ENCODE measurements at places on chromosomes 1 and 21.

- no peak for DNase-seq
Measured at GRCh38 chr1:21773585-21773984, 9.4 kb downstream of the USP48 start.

GRCh38 chr1:206455666-206456344, 14.5 kb upstream of the IKBKE start:
- DNase-seq = peak; percentile 44

GRCh38 chr1:167776151-167776550, 54.4 kb downstream of the MPZL1 start:
- DNase-seq = no peak

DNA sequence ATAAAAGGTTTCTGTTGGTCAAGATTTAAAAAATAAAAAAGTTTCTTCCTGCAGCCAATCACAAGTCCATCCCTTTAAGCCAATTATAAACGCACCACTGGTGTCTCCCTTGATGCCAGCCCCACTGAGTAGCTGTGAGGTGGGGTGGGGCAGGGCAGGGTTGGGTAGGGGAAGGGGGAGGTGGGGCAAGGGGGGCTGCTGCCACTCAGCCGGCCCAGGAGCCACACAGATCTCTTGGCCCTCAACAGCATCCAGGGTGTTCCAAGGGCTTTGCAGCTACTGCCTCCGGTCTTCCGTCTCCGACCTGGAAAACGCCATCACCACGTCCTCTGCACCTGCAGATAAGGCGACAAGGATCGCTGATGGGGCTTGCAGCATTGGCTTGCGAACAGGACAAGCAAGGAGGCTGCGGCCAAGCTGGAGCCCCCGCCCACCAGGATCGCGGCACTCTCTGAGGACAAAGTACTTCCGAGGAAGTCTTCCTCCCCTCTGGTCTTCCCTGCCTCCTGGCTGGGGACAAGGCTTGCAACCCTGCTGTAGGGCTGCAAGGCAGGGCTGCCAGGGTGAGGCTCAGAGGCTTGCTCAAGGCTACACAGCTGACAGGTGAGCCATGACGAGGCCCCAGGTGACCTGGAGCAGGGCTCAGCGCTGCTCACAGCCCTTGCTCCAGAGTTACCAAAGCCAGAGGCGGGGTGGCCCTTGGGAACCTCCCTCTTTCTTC, 26.8 kb upstream of the CLSTN1 start:
- no peak for DNase-seq

GRCh38 chr1:206797534-206798383, 25.5 kb upstream of the IL10 start:
- DNase-seq = no peak

DNA sequence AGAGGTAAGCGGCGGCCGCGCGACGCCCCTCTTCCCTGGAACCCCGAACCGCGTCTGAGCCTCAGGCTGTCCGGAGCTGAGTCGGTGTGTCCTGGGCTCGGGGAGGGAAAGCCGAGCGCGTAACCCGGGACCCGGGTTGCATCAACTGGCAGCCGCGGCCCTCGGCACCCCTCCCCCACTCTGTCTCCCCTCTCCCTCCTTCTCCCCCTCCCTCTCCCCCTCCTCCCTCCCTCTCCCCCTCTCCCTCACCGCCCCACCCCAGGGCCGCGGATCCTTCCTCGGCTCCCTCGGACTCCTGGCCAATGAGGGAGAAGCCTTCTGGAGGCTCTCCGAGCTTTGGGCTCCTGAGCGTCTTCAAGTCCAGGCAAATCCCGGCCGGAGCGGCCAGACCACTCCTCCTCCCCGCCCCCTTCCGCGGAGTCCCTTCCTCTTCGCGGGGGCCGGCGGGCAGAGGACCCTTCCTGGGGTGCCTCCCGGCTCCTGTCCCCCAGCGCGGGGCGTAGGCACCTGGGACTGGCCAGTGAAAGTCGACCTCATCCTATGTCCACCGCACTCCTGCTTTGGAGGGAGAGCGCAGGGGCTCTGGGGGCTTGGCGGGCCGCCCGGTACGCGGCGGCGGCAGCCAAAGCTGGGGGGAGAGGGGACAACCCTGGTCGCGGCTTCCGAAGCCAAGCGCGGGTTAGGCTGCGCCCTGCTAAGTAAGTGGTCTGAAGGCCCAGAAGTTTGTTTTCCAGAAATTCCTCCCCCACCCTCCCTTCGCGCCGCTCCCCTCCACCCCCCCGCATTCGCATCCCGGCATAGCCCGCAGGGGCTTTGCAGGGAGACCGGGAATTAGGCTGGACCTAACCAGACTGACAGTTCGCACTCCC, 850 bp downstream of the SESN2 start:
- no peak for DNase-seq

GRCh38 chr1:69269491-69269890, 298.2 kb upstream of the LRRC7 start:
- no peak for DNase-seq
